Spinal cord (tissue), 10 donors: ENCODE measurements at places on chromosomes 12 and 14. TPM values are rescaled to one million over a fixed set of nuclear protein-coding genes. Genes with fewer than 3 reads are reported as not detected.

METTL1 gene
- polyA plus RNA-seq, result 12.7 TPM

MYL6B gene
- polyA plus RNA-seq, result 287 TPM

C12orf54 gene
- 1.1 TPM for polyA plus RNA-seq

TAS2R14 gene
- 5.3 TPM for polyA plus RNA-seq

VRTN gene
- not detected for polyA plus RNA-seq

CCDC175 gene
- polyA plus RNA-seq, result 0.56 TPM

OSGEP gene
- polyA plus RNA-seq, result 65.2 TPM

SLCO1B3 gene
- not detected for polyA plus RNA-seq

DAO gene
- polyA plus RNA-seq, result 0.24 TPM

SCNN1A gene
- polyA plus RNA-seq, result 0.76 TPM

PPP2R5E gene
- polyA plus RNA-seq, result 47.5 TPM

FSCB gene
- polyA plus RNA-seq, result 0.06 TPM

CDH24 gene
- 46.0 TPM for polyA plus RNA-seq

TESPA1 gene
- polyA plus RNA-seq, result 0.27 TPM
